ENCODE measurements at places on chromosomes 16 and 17. TPM values are rescaled to one million over a fixed set of nuclear protein-coding genes. Genes with fewer than 3 reads are reported as not detected.

GRCh38 chr16:30184891-30185682, 1.7 kb downstream of the CORO1A start:
- peaks cover 39% of the 10 kb centered on the region for H3K36me3 ChIP-seq
- peaks cover 28% of the 10 kb centered on the region for H3K4me1 ChIP-seq
- peak overlapping the region; percentile 98 for H3K4me3 ChIP-seq

GRCh38 chr17:47948706-47949196, 7.4 kb downstream of the PNPO start:
- H3K4me3 ChIP-seq: peak overlapping the region; percentile 71
- peak overlapping the region; percentile 78 for H3K27ac ChIP-seq
- DNase-seq: no peak
- no peaks in the 10 kb centered on the region for H3K27me3 ChIP-seq

GRCh38 chr17:47695429-47696376, 1.7 kb downstream of the TBKBP1 start:
- H3K27me3 ChIP-seq: peaks cover 3% of the 10 kb centered on the region
- peaks cover 40% of the 10 kb centered on the region for H3K4me1 ChIP-seq
- peaks cover 14% of the 10 kb centered on the region for H3K36me3 ChIP-seq
- DNase-seq: no peak
- H3K4me3 ChIP-seq: peak overlapping the region; percentile 83
- H3K27ac ChIP-seq: peak overlapping the region; percentile 73

GRCh38 chr17:47778184-47778635, 43.4 kb downstream of the OSBPL7 start:
- no peak for DNase-seq
- H3K4me3 ChIP-seq: no peak overlapping the region
- no peak overlapping the region for H3K27ac ChIP-seq
- peaks cover 57% of the 10 kb centered on the region for H3K27me3 ChIP-seq
- no peaks in the 10 kb centered on the region for H3K36me3 ChIP-seq

DNA sequence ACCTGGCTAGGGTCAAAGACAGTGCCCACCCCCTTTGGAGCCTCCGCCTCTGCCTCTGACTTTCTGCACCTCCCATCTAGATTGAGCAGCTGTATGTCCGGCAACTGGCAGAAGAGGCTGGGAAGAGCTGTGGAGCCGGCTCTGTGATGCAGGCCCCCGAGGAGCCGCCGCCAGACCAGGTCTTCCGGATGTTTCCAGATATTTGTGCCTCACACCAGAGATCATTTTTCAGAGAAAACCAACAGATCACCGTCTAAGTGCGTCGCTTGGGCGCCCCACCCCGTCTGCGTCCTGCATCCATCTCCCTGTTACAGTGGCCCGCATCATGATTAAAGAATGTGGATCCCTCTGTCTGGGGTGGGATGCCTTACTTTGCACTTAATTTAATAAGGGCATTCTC, 22.1 kb downstream of the IRF8 start:
- no peak overlapping the region for H3K4me3 ChIP-seq
- no peak overlapping the region for H3K27ac ChIP-seq
- no peaks in the 10 kb centered on the region for H3K27me3 ChIP-seq
- peaks cover 34% of the 10 kb centered on the region for H3K4me1 ChIP-seq
- H3K36me3 ChIP-seq: peaks cover 55% of the 10 kb centered on the region
- no peak for DNase-seq

The CES4A gene
- total RNA-seq: 27.5 TPM

DNA sequence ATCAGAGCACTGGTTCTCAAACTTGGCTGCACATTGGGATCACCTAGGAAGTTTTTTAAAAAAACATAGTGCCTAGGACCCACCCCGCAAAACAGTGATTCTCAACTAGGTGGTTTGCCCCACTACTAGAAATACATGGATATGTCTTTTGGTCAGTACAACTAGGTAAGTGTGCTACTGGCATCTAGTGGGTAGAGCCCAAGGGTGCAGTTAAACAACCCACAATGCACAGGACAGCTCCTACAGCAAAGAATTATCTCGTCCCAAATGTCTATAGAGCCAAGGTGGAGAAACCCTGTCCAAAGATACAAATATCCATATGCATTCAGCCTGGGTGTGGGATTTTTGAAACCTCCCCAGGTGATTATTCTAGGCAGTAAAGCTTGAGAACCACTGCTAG, 11.8 kb upstream of the ZNF19 start:
- no peak overlapping the region for H3K4me3 ChIP-seq
- no peaks in the 10 kb centered on the region for H3K36me3 ChIP-seq
- no peaks in the 10 kb centered on the region for H3K27me3 ChIP-seq
- no peak for DNase-seq
- H3K27ac ChIP-seq: no peak overlapping the region

- H3K4me3 ChIP-seq: no peak overlapping the region
- peaks cover 46% of the 10 kb centered on the region for H3K4me1 ChIP-seq
- H3K27me3 ChIP-seq: no peaks in the 10 kb centered on the region
- no peak overlapping the region for H3K27ac ChIP-seq
- DNase-seq: no peak
Measured at GRCh38 chr17:66354981-66355380, 52.6 kb downstream of the PRKCA start.

GRCh38 chr16:19753815-19754643, 36.0 kb downstream of the IQCK start:
- no peak overlapping the region for H3K27ac ChIP-seq
- DNase-seq: no peak
- no peak overlapping the region for H3K4me3 ChIP-seq
- no peaks in the 10 kb centered on the region for H3K36me3 ChIP-seq

GRCh38 chr16:27464626-27465482, 62.9 kb downstream of the IL21R start:
- peaks cover 7% of the 10 kb centered on the region for H3K4me1 ChIP-seq
- no peaks in the 10 kb centered on the region for H3K27me3 ChIP-seq
- no peak overlapping the region for H3K27ac ChIP-seq
- H3K36me3 ChIP-seq: peaks cover 49% of the 10 kb centered on the region
- no peak overlapping the region for H3K4me3 ChIP-seq
- DNase-seq: no peak

DNA sequence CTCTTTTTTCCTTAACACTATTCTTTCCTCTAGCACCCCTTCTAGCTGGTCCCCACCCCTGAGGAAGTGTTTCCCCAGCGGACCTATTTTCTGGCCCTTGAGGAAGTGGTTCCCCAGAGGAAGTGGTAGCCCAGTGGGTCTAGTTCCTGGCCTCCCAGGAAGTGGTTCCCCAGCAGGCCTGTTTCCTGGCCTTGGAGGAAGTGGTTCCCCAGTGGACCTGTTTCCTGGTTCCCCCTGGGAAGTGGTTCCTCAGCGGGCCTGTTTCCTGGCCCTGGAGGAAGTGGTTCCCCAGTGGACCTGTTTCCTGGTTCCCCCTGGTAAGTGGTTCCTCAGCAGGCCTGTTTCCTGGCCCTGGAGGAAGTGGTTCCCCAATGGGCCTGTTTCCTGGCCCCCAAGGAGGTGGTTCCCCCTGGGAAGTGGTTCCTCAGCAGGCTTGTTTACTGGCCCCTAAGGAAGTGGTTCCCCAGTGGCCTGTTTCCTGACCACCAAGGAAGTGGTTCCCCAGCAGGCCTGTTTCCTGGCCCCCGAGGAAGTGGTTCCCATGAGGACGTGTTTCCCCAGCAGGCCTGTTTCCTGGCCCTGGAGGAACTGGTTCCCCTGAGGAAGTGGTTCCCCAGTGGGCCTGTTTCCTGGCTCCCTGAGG, 58.3 kb downstream of the NTN1 start:
- DNase-seq: no peak
- H3K27me3 ChIP-seq: no peaks in the 10 kb centered on the region
- H3K4me3 ChIP-seq: no peak overlapping the region

- H3K4me3 ChIP-seq: peak overlapping the region; percentile 72
- peak overlapping the region; percentile 60 for H3K27ac ChIP-seq
- H3K4me1 ChIP-seq: peaks cover 21% of the 10 kb centered on the region
Measured at GRCh38 chr17:32877164-32877764, 340 bp upstream of the MYO1D start.

The TM4SF5 gene
- not detected for total RNA-seq

The GP1BA gene
- not detected for total RNA-seq

The IL32 gene
- total RNA-seq: 918 TPM

DNA sequence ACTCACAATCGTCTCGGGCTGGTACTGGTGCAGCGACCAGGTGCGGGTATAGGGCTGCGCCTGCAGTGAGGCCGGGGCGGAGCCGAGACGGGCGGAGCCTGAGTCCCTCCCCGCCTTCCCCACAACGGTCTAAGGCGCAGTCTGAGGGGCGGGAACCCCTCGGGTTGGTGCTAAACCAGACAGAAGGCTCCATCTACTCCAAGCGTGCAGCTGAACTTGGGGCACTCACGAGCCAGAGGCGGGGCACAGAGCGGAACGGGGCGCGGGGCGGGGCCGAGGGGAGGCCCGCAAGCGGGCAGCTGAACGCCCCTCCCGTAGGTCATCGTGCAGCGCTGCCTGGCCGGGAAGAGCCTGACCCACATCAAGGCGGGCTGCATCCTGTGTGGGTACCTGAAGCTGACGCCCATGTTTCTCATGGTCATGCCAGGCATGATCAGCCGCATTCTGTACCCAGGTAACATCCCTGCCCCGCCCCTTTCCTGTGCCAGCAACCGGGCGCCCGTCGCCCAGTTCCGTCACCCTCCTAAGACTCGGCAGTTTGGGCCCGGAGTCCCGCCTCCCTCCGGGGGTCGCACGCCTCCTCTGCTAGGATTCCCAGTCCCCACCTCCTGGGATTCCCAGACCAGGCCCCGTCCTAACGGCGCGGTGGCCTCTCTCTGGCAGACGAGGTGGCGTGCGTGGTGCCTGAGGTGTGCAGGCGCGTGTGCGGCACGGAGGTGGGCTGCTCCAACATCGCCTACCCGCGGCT, 5.0 kb downstream of the SLC5A2 start:
- H3K27me3 ChIP-seq: peaks cover 18% of the 10 kb centered on the region
- no peak overlapping the region for H3K27ac ChIP-seq
- peak overlapping the region; percentile 90 for H3K4me3 ChIP-seq
- H3K36me3 ChIP-seq: peaks cover 5% of the 10 kb centered on the region

The DUS2 gene
- total RNA-seq: 35.3 TPM

- no peaks in the 10 kb centered on the region for H3K27me3 ChIP-seq
- no peak for DNase-seq
- peaks cover 21% of the 10 kb centered on the region for H3K36me3 ChIP-seq
- H3K27ac ChIP-seq: peak overlapping the region; percentile 90
- H3K4me1 ChIP-seq: peaks cover 35% of the 10 kb centered on the region
- H3K4me3 ChIP-seq: peak overlapping the region; percentile 88
Measured at GRCh38 chr17:8436844-8437171, 1.1 kb downstream of the NDEL1 start.

DNA sequence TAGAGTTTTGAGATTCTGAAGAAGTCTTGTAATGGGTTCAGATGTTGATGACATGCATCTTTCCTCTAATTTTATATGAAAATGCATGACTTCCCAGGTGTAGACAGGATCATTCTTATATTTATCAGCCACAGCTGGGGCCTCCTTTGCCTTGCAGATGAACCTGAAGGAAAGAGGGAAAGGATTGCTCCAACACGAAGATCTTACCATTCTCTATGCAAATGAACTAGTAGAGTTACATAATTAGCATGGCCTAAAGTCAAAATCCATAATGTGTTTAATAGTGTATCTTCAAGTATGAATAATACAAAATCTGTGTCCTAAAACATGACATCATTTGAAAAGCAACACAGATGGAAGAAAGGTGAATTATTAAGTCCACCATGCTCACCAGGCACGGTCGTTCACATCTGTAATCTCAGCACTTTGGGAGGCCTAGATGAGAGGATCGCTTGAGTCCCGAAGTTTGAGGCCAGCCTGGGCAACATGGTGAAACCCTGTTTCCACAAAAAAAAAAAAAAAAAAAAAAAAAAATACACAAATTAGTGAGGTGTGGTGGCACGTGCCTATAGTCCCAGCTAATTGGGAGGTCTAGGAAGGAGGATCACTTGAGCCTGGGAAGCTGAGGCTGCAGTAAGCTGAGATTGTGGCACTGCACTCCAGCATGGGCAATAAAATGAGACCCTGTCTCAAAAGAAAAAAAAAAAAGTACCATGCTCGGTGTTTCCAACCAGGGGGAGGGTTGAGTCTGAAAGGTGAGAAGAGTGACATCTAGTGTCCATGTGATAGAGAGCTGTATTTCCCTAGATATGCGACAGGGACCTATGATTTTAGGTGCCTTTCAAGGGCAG, 6.3 kb downstream of the VWA3A start:
- peaks cover 10% of the 10 kb centered on the region for H3K27me3 ChIP-seq
- H3K4me1 ChIP-seq: no peaks in the 10 kb centered on the region
- H3K36me3 ChIP-seq: no peaks in the 10 kb centered on the region
- H3K4me3 ChIP-seq: no peak overlapping the region

DNA sequence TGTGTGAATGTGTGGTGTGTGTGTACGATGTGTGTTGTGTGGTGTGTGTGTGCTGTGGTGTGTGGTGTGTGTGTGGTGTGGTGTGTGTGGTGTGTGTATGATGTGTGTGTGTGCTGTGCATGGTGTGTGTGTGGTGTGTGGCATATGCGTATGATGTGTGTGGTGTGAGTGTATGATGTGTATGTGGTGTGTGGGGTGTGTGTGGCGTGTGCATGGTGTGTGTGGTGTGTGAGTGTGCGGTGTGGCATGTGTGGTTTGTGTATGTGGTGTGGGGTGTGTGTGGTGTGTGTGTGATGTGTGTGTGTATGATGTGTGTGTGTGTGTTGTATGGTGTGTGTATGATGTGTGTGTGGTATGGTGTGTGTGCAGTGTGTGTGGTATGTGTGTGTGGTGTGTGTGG, 50.5 kb upstream of the MPHOSPH6 start:
- H3K27me3 ChIP-seq: peaks cover 8% of the 10 kb centered on the region
- no peaks in the 10 kb centered on the region for H3K36me3 ChIP-seq
- no peaks in the 10 kb centered on the region for H3K4me1 ChIP-seq
- H3K27ac ChIP-seq: no peak overlapping the region
- no peak overlapping the region for H3K4me3 ChIP-seq

- peaks cover 11% of the 10 kb centered on the region for H3K4me1 ChIP-seq
- H3K36me3 ChIP-seq: no peaks in the 10 kb centered on the region
- H3K4me3 ChIP-seq: no peak overlapping the region
- H3K27ac ChIP-seq: no peak overlapping the region
- no peak for DNase-seq
Measured at GRCh38 chr17:74427763-74428153, 4.1 kb upstream of the GPRC5C start.

- peaks cover 3% of the 10 kb centered on the region for H3K36me3 ChIP-seq
- no peak overlapping the region for H3K4me3 ChIP-seq
- H3K27ac ChIP-seq: no peak overlapping the region
- no peaks in the 10 kb centered on the region for H3K27me3 ChIP-seq
- no peak for DNase-seq
Measured at GRCh38 chr16:53629607-53630312, 73.9 kb downstream of the RPGRIP1L start.

GRCh38 chr17:45247429-45248131, 14.3 kb downstream of the SPATA32 start:
- peak overlapping the region; percentile 89 for H3K4me3 ChIP-seq
- peaks cover 49% of the 10 kb centered on the region for H3K36me3 ChIP-seq
- H3K27me3 ChIP-seq: no peaks in the 10 kb centered on the region
- H3K4me1 ChIP-seq: peaks cover 49% of the 10 kb centered on the region
- DNase-seq: peak; percentile 98

GRCh38 chr17:77180503-77181357, 40.0 kb downstream of the SEC14L1 start:
- no peaks in the 10 kb centered on the region for H3K27me3 ChIP-seq
- H3K36me3 ChIP-seq: peaks cover 34% of the 10 kb centered on the region
- DNase-seq: no peak

All from activated CD4-positive, alpha-beta T cell treated with anti-CD3 and anti-CD28 coated beads, Interleukin-2, amount 10 ng/mL, durations not matched to agents 24 days and 14 days (primary cell).